ENCODE measurements at places on chromosomes 7 and 10.

GRCh38 chr10:93515071-93516005, 18.9 kb downstream of the CEP55 start:
- no peak for DNase-seq

- DNase-seq = no peak
These were observed 118.7 kb downstream of the ICA1 start for GRCh38 chr7:8143151-8143874.

GRCh38 chr7:114148779-114149178, 230.0 kb upstream of the PPP1R3A start:
- no peak for DNase-seq

DNA sequence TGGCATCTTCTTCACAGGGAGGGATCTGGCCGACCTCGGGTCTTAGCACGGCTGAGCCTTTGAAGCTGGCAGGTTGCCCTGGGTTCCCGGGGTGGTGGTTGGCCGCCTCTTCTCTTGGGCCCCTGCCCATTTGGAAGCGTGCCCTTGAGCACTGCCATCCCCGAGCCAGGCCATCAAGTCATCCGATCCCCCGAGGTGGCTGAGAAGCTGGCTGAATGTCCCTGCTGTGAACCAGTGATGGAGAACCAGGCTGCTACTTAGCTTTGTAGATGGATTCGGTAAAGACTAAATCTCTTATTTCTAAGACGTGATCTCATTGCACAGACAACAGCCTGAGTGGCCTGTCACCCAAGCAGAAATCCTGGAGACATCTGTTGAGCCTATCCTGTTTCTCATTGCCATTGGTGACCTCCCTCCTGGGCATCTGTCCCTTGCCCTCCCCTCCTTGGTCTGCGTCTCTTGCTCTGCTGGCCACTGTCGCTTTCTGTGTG, 74.3 kb downstream of the GRK5 start:
- DNase-seq = peak; percentile 16

GRCh38 chr7:125643302-125643701, 713.7 kb upstream of the POT1 start:
- DNase-seq = no peak

GRCh38 chr10:28300027-28300426, 2.8 kb downstream of the MPP7 start:
- DNase-seq = no peak

- DNase-seq = no peak
These were observed 48.4 kb downstream of the AOC1 start for GRCh38 chr7:150900675-150901074.

- no peak for DNase-seq
These were observed 9.3 kb downstream of the LZTS2 start for GRCh38 chr10:101008823-101009423.

- DNase-seq = no peak
These were observed 22.6 kb downstream of the ENKUR start for GRCh38 chr10:24993237-24993958.

- DNase-seq = peak; percentile 7
These were observed 194.2 kb downstream of the SLC25A13 start for GRCh38 chr7:96127746-96128145.

GRCh38 chr10:90592638-90593302, 265.1 kb downstream of the HTR7 start:
- peak; percentile 54 for DNase-seq

- no peak for DNase-seq
These were observed 72.3 kb downstream of the FAS start for GRCh38 chr10:89062861-89063260.

DNA sequence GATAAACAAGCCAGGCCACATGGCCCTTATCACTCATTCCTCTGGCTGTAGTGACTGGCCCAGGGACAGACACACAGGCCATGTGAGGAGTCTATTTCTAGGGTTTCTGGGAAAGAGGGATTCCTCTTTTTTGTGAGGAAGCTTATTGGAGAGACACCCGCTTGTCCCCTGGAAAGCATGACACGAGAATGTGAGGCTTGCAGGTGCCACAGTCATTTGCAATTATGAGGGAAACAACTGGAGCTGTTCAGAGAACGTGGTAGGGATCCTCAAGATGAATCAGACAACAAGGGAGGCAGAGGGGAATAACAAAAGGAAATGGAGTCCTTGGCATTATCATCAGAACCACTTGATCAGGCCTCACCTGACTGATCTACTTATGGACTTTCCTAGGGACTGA, 64.5 kb downstream of the ADCYAP1R1 start:
- DNase-seq = no peak

- DNase-seq = no peak
These were observed 161.6 kb downstream of the CAMK1D start for GRCh38 chr10:12510984-12511383.

DNA sequence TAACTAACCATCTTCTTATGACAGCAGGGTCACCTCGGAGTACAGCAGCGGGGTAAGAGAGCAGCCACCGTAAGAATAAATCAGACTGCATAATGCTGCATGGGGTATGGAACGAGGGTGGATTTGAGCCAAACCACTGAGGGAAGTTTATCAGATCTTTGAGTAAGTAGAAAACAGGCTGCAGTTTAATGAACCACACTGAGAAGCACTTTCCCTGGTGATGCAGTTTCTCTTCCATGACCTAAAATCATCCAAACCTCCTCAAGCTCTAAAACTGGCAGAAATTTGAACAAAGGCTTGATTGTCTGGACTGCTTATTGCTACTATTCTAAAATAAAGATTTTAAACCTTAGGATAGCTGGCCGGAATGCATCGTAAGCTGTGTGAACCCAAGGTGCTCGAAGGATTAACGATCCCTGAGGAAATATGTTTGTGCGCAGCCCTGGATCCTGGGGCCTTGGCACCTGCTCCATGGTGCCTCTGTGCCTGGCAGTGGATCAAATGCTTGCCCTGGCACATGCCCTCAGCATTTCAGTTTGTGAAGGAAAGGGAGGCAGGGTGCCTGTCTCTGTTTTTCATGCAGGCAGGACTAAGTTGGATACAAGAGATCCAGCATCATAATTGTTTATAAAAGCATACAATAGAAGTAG, 322.7 kb downstream of the LHFPL3 start:
- no peak for DNase-seq

DNA sequence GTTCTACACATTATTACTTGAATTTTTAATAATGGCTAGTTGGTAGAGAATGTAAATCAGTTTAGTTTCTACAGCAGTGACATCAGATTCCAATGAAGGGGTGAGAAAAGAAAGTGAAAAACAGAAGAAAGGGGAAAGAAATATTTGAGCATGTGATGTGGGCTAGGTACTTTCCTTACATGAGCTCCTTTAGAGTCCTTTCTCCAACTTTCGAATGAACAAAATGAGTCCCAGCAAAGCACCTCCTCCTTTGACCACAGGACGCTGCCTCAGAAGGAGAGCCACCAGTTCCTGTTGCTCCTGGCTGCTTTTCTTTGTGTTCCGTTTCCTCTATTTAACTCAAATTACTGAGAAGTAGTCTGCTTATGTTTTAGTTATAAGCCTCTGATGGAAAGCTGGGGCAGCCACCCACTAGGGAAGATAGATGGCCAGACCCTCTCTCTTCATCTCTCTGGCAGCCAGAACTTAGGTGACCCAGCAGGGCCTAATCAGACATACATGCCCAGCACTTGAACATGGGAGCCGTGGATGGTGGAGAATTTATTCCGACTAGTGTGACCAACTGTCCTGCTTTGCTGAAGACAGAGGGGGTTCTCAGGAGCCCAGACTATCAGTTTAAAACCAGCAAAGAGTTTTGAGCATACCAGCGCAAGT, 82.4 kb upstream of the NME8 start:
- no peak for DNase-seq

DNA sequence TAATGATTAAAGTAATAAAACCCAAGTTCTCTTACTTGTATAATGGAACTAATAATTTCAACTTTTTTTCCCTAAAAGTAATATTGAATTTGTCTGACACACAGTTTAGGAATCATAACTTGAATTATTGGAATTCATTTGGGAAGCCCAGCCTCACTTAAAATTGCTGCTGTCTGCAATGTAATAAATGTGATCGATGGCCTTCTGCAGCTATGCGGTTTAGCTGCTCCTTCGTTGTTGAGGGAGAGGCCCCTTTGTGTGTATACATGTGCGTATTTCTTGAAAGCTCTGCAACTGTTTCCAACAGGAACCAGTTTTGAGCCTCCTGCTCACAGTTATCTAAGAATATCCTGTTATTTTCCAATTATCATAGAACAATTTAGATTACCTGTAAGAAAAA, 152.5 kb downstream of the AKR1D1 start:
- no peak for DNase-seq

- no peak for DNase-seq
These were observed 46.9 kb downstream of the PITRM1 start for GRCh38 chr10:3125527-3126170.
